Naive thymus-derived CD8-positive, alpha-beta T cell (primary cell): ENCODE measurements at places on chromosomes 2 and 18. TPM values are rescaled to one million over a fixed set of nuclear protein-coding genes. Genes with fewer than 3 reads are reported as not detected.
A peak's percentile ranks its signal among the peaks of the same experiment; 100 is the strongest.

DNA sequence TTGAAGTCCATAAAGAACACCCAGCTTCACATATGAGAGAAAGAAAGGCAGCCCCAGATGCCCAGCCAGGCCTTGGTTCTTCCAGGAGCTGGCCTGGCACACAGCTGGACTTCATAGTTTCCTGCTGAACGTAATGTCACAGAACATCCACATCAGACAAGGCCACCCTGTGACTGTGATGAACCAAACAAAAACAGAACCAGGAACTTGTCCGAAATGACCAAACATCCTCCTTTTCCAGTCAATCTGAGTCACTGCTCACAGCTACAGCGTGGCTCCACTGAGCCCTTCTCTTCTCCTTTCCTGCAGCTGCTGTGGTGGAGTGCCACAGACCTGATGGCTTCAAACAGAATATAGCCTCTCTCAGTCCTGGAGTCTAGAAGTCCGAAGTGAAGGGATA is 45.4 kb upstream of the PAPOLG start:
- no peaks in the 10 kb centered on the region for H3K36me3 ChIP-seq
- DNase-seq: no peak
- H3K4me3 ChIP-seq: no peak overlapping the region
- peaks cover 7% of the 10 kb centered on the region for H3K27me3 ChIP-seq

UGT1A1 gene
- not detected for total RNA-seq

DNA sequence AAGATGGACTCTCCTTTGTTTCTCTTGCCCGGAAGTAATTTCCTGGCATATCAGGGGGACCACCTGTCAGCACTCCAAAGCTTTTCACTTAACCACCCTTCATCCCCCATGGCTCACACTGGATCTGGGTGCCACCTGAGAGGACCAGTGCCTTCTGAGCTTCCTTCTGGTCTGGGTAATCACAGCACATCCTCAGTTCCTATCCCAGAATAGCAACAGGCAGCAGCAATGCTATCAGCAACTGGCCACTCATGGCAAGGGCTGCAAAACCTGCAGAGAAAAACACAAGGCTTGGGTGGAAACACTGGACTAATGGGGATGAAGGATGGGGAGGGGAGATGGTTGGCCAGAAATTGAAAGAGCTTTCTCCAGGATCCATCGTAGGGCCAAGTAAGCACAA is 59.9 kb upstream of the STPG4 start:
- DNase-seq: no peak
- H3K4me3 ChIP-seq: no peak overlapping the region
- no peak overlapping the region for H3K27ac ChIP-seq
- peaks cover 9% of the 10 kb centered on the region for H3K27me3 ChIP-seq
- no peaks in the 10 kb centered on the region for H3K36me3 ChIP-seq

GALNT13 gene
- not detected for total RNA-seq

DNA sequence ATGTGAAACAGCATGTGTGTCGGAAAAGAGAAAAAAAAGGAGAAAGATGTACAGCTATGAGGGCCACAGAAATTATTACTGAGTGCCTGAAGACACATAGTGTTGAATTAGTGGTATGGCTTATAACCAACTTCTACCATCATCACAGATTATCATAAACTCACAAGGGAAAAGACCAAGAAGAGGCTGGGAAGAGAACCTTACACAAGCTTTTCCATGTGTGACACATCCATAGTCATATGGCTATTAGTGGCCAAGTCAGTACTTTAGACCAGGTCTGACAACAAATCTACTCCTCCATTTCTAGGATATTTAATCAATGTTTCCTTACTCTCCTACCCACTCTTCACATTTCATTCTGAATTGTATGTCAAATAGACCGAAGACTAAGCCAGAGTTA is 3.5 kb upstream of the GALNT5 start:
- no peaks in the 10 kb centered on the region for H3K27me3 ChIP-seq
- no peak overlapping the region for H3K27ac ChIP-seq
- no peaks in the 10 kb centered on the region for H3K4me1 ChIP-seq

LCT gene
- 0.36 TPM for total RNA-seq

GRCh38 chr2:45812011-45812500 is 160.6 kb downstream of the PRKCE start:
- no peak overlapping the region for H3K27ac ChIP-seq
- no peaks in the 10 kb centered on the region for H3K36me3 ChIP-seq
- no peak for DNase-seq
- H3K4me1 ChIP-seq: no peaks in the 10 kb centered on the region
- no peaks in the 10 kb centered on the region for H3K27me3 ChIP-seq

GRCh38 chr18:78125206-78125896 is 854.3 kb upstream of the SALL3 start:
- no peak overlapping the region for H3K4me3 ChIP-seq
- H3K4me1 ChIP-seq: peaks cover 2% of the 10 kb centered on the region
- H3K36me3 ChIP-seq: no peaks in the 10 kb centered on the region
- H3K27me3 ChIP-seq: peaks cover 15% of the 10 kb centered on the region
- no peak overlapping the region for H3K27ac ChIP-seq
- DNase-seq: no peak

SERPINB11 gene
- total RNA-seq: not detected

GRCh38 chr18:29160170-29160569 is 983.2 kb upstream of the CDH2 start:
- H3K4me1 ChIP-seq: no peaks in the 10 kb centered on the region
- no peak overlapping the region for H3K27ac ChIP-seq
- H3K4me3 ChIP-seq: no peak overlapping the region

FBXO36 gene
- total RNA-seq: 1.2 TPM

- peaks cover 4% of the 10 kb centered on the region for H3K27me3 ChIP-seq
- H3K36me3 ChIP-seq: peaks cover 9% of the 10 kb centered on the region
- H3K4me1 ChIP-seq: peaks cover 2% of the 10 kb centered on the region
- no peak overlapping the region for H3K4me3 ChIP-seq
These were observed 552.4 kb upstream of the TNP1 start for GRCh38 chr2:217412277-217412676.

MC2R gene
- not detected for total RNA-seq

CMPK2 gene
- total RNA-seq: 3.4 TPM

GRCh38 chr2:46193356-46193755 is 103.9 kb upstream of the EPAS1 start:
- no peak overlapping the region for H3K4me3 ChIP-seq
- no peaks in the 10 kb centered on the region for H3K27me3 ChIP-seq
- H3K4me1 ChIP-seq: no peaks in the 10 kb centered on the region
- no peak overlapping the region for H3K27ac ChIP-seq

DNA sequence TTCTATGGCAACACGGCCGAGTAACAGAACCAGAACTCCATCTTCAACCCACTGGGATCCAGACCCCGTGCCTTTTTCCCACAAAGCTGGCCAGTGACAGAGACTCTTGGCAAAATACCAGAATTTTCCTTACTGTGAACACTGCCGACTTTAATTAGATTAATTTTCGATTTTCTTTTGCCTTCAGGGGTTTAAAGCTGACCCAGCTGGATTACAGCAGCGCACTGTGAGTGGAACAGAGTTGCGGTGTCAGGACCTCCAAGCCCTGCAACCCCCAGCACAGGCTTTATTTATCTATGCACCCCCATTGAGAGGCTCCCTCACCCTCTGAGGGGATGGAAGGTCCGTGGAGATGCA is 36.4 kb downstream of the CTIF start:
- no peak for DNase-seq
- peaks cover 2% of the 10 kb centered on the region for H3K27me3 ChIP-seq
- no peaks in the 10 kb centered on the region for H3K4me1 ChIP-seq

COLEC12 gene
- not detected for total RNA-seq

ACKR3 gene
- total RNA-seq: 6.1 TPM

GRCh38 chr2:117834992-117835391 is 20.5 kb downstream of the DDX18 start:
- H3K27me3 ChIP-seq: peaks cover 4% of the 10 kb centered on the region
- H3K4me1 ChIP-seq: peaks cover 11% of the 10 kb centered on the region
- H3K27ac ChIP-seq: peak overlapping the region; percentile 59
- H3K36me3 ChIP-seq: peaks cover 2% of the 10 kb centered on the region

DNA sequence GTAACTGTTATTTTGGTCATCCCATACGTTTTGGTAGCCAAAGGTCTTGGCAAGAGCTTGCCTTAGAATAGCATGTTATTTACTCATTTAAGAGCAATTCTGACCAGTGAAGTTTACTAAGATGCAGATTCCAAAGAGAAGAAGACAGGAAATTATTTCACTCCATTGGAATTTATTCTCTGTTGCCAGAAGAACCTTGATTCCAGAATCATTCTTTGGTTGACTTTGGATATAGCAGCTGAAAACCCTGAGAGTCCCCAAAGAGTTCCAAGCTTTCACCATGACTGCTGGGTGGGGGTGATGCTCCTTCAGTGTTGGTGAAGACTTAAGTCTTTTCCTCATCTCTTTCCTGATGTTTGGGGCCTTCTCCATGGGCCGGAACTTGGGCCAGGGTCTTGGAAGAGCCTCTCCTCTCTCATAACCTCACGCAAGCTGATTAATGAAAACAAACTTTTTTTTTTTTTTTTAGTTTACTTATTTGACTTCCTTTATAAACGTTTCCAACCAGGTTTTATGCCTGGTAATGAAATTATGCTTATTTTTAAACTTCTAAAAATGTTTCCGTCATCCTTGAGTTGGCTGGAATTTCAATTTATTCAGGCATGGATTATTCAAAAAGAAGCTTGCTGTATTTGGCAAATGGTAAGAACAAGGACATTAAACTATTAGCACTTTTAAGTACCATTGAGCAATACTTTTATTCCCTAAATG is 192.0 kb downstream of the MTX2 start:
- no peak overlapping the region for H3K27ac ChIP-seq
- no peak for DNase-seq

GRCh38 chr2:3034396-3034795 is 343.2 kb downstream of the EIPR1 start:
- no peaks in the 10 kb centered on the region for H3K4me1 ChIP-seq
- peaks cover 28% of the 10 kb centered on the region for H3K27me3 ChIP-seq
- H3K36me3 ChIP-seq: no peaks in the 10 kb centered on the region
- H3K4me3 ChIP-seq: no peak overlapping the region

DNA sequence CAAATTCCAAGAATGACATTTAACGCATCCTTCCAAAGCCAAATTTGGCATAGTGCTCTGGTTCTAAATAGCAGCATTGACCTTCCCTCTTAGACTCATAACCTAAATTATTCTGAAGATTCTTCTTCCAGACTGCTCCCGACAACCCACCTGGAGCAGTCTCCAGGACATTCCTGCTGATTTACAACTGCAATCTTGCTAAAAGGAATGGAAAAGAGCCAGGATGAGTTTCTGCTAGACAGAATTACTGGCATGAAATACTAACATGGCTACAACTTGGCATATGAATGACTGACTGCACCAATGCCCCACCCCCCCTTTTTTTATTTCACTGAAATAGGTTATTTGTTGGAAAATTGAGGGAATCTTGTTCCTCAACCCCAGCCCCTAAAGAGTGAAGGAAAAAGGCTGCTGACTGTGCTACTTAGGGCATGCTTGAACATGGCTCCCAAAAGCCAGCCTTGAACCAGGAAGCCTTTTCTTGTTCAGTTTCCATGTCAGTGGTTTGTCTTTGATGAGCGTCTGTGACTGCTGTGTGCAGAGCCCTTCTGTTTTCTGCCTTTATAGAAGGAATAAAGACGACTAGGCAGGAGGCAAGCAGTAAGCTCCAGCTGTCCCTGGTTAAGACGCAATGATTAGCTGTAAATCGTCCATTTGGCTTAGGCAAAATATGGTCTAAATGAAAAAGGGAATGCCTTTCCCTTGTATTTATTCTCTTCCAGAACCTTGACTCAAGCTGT is 47.4 kb upstream of the ITGB6 start:
- no peak overlapping the region for H3K27ac ChIP-seq
- H3K4me3 ChIP-seq: no peak overlapping the region

- peaks cover 2% of the 10 kb centered on the region for H3K36me3 ChIP-seq
- H3K27ac ChIP-seq: peak overlapping the region; percentile 91
- H3K27me3 ChIP-seq: no peaks in the 10 kb centered on the region
- H3K4me1 ChIP-seq: peaks cover 24% of the 10 kb centered on the region
- DNase-seq: no peak
- H3K4me3 ChIP-seq: peak overlapping the region; percentile 84
These were observed 21.9 kb upstream of the SLC66A3 start for GRCh38 chr2:11133238-11133935.

OXER1 gene
- not detected for total RNA-seq

CCBE1 gene
- total RNA-seq: not detected

GRCh38 chr2:207530160-207531031 is 634 bp downstream of the CREB1 start:
- no peaks in the 10 kb centered on the region for H3K36me3 ChIP-seq
- H3K4me1 ChIP-seq: peaks cover 74% of the 10 kb centered on the region
- H3K4me3 ChIP-seq: peak overlapping the region; percentile 96
- H3K27me3 ChIP-seq: peaks cover 4% of the 10 kb centered on the region

TUBA4B gene
- not detected for total RNA-seq

- H3K27ac ChIP-seq: no peak overlapping the region
- no peaks in the 10 kb centered on the region for H3K36me3 ChIP-seq
- DNase-seq: no peak
- no peak overlapping the region for H3K4me3 ChIP-seq
- H3K4me1 ChIP-seq: no peaks in the 10 kb centered on the region
- H3K27me3 ChIP-seq: peaks cover 22% of the 10 kb centered on the region
These were observed 182.7 kb downstream of the INHBB start for GRCh38 chr2:120528693-120529076.

- no peak overlapping the region for H3K4me3 ChIP-seq
- no peak for DNase-seq
- H3K27ac ChIP-seq: no peak overlapping the region
- H3K36me3 ChIP-seq: no peaks in the 10 kb centered on the region
These were observed 5.1 kb downstream of the SPTBN1 start for GRCh38 chr2:54461261-54461660.

GRCh38 chr2:96256611-96257113 is 9.1 kb downstream of the TMEM127 start:
- DNase-seq: no peak
- peaks cover 77% of the 10 kb centered on the region for H3K4me1 ChIP-seq
- H3K4me3 ChIP-seq: peak overlapping the region; percentile 60
- H3K27ac ChIP-seq: peak overlapping the region; percentile 94

SFT2D3 gene
- 16.5 TPM for total RNA-seq
